ENCODE measurements at places on chromosomes 3 and 15.

DNA sequence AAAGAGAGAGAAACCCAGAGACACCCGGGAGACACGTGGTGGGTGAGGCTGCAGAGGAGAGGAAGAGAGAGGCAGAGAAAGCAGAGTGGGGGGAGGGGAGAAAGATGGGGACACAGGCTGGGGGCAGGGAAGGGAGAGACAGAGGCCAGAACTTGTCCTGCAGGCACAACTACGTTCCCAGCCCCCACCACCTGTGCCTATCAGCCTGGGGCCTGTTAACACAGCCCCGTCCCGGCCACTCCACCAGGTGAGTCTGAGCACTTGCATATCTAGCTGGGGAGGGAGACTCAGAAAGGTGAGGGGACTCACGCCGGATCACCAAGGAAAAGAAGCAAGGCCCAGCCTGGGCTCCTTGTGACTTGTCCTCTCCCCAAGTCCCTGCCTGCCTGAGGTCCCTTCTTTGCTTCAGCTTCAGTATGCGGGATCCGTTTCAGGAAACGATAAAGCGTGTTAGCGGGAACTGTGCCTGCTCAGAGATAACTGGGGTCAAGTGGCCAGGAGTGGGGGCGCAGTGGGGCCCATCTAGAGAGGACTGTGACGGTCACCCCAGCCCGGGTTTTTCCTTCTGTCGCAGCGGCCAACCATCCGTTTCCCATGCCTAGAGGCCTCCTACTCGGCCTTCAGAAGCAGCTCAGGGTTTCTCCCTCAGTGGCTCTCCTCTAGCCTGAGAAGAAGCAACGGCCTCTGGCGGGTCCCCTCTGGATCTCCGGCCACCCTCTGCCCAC lies 10.3 kb downstream of the LINGO1 start:
- DNase-seq: no peak

DNA sequence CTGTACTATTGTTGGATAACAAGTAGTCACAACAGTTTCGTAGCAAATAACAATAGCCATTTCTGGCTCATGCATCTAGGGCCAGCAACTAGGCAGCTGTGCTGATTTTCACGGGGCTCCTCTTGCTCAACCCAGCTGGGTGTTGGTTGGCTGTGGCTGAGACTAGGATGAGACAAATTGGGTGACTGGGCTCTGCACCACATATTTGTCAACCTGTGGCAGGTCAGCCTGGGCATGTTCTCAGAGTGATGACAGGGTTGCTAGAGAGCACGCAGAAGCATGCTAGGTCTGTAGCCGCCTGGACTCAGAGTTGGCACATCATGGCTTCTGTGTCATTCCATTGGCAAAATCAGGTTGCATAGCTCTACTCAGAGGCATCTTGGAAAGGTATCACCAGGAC lies 175.9 kb downstream of the OTOL1 start:
- DNase-seq: no peak

DNA sequence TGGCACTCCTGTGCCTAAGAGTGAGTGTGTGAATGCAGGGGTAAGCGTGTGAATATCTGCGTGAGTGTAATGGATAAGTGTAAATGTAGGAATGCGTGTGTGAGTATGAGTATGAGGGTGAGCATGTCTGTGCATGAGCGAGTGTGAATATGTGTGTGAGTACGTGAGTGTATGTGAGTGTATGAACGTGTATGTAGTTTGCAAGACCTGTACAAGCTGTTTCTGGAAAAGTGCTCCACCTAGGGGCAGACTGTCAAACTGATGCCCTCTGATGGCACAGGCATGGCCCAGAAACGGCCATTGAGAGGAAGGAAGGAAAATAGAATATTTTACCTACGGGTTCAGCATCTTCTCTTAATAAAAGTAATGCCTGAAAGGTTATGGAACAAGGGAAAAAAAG lies 24.4 kb upstream of the FRMD4B start:
- DNase-seq: no peak

- no peak for DNase-seq
Measured at GRCh38 chr15:83446417-83446816, 724 bp upstream of the SH3GL3 start.

GRCh38 chr3:69255928-69256327 lies 130.0 kb downstream of the FRMD4B start:
- DNase-seq: no peak

DNA sequence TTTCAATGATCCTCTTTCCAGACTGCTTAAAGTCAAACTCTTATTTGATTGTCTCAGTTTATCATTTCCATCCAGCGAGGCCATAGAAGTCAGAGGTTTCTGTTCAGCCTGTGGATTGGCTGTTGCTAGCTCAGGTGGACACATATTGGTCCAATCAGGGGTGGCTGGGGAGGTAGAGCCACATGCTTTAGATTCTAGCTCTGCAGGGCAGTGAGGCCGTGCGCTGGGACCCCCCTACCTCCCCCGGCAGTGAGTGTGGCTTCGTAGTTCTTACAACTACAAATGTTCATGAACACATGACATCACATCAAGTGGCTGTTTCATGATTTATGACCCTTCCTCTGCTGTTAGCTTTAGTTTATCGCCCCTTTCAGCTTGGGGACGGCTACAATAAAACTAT lies 18.0 kb downstream of the APOD start:
- DNase-seq: no peak

DNA sequence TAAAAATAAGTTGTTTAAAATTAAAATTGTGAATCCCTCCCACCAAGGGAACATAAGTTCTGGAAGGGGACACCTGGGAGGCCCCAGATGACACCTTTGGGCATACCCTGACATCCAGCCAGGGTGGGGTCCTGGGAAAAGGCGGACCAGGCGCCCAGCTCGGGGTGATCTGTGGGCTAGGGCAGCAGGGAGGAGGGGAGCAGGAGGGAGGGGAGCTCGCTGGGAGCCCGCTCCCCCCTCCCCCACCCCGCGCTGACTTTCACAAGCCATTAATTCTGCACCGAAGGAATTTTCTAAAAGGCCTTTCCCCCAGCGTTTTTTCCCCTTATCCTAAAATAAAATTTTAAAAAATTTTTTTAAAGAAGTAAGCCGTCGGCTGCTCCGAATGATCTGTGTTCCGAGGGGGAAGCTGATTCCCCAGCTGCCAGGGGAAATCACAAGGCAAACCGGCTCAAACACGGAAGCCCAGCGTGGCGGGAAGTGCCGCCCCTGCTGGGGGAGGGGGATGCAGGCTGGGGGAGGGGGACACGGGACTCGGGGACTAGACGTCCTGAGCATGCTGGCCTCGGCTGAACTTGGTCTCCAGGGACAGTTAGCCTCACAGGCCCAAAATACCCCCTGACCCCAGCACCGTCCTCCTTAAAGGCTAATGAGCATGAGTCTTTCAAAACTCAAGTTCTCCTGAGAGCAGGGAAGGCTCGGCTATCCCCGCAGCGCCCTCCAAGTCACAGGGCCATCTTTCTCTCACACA lies 13.9 kb downstream of the PLXND1 start:
- peak; percentile 7 for DNase-seq

GRCh38 chr3:148940983-148941382 lies 50.4 kb upstream of the GYG1 start:
- no peak for DNase-seq

GRCh38 chr3:47512416-47513124 lies 942 bp downstream of the ELP6 start:
- no peak for DNase-seq

DNA sequence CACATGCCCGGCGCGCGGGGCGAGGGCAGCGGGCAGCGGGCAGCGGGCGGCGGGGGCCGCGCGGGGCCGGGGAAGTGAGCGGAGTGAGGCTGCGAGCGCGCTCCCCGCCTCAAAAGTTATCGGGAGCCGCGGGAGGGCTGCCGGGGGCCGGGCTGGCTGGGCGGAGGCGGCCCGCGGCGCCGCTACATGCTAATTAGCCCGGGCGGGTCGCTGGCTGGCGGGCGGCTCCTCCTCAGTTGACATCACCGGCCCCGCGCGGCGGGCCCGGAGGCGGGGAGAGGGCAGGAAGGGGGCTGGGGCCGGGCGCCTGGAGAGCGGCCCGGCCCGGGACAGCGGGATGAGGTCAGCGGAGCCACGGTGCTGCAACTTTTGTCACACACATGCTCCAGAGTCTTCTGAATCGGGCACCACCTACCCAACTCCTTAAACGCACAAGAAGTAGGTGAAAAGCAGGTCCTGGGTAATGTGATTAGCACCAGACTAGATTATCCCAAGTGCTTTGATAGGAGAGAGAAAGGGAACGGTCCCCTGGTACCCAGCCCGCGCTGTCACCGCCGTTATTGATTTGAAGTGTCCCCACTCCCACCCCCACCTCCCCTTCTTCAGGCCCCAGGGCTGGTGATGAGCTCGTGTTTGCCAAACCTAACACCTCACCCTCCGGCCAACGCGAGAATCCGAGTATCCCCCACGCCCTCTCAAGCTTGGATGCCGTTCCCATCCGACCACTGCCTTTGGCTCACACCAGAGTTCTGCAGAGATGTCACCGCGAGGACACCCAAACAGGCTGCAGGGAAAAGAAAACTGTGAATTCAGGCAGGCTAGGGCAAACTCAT lies at the start of gene HEG1:
Gene HEG1, minus strand, starts transcription at position 85 of the 833 bp plus-strand sequence. CDS start 107 bp downstream, outside the sequence.
- peak; percentile 26 for DNase-seq

DNA sequence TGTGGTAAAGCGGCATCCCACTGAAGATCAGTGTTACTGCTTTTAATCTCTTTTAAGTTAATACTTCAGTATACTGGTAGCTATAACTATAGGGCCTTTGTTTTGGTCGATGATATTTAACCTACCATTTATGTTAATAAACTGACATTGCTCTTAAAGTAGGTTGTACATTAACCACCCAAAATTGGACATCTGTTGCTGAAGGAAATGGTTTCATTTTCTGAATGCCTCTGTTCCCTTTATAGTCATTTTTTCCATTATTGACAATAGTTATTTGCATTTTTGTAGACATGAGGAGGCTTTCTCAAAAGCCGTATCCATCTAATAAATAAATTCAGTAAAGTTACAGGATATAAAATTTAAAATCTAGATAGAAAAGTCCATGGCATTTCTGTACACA lies 252.4 kb upstream of the UBE2E1 start:
- DNase-seq: no peak

All from esophagus squamous epithelium (tissue), 5 donors.